ENCODE measurements at places on chromosomes 12 and 14.

- DNase-seq = no peak
Measured at GRCh38 chr14:101405171-101405883, 156.0 kb upstream of the DIO3 start.

- no peak for DNase-seq
Measured at GRCh38 chr14:104313674-104314073, 175.3 kb downstream of the KIF26A start.

DNA sequence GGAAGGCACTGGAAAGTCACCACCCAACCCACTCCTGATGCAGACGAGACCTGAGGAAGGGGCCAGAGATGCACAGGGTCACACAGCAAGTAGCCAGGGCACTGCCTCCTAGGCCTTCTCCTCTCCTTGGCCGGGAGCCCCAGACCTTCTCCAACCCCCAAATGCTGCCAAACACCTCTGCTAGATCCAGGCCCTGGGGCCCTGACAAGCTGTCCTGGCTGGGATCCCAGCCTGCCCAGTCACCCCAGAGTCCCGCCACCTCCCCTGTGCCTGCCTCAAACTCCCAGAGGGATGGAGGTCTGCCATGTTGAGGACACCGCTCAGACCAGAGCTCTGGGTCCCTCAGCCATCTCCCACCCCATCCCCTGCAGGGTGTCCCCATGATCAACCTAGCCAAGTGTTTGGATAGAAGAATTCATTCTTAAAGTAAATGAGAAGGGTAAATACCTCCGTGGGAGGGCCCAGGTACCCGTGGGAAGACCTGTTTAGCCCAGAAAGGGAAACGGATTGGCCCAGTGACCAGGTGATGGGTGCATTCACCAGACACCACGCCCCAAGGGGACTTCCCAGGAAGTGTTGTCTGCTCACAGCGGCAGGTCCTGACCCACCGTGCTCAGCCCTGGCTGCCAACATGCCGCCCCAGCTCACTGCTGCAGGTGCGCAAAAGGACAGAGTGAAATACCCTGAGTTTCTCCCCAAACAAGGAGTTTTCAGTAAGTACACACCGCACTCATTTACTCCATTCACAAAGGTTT lies 4.6 kb upstream of the DIO3 start:
- DNase-seq = no peak

GRCh38 chr14:42469637-42470426 lies 863.2 kb downstream of the LRFN5 start:
- DNase-seq = no peak

DNA sequence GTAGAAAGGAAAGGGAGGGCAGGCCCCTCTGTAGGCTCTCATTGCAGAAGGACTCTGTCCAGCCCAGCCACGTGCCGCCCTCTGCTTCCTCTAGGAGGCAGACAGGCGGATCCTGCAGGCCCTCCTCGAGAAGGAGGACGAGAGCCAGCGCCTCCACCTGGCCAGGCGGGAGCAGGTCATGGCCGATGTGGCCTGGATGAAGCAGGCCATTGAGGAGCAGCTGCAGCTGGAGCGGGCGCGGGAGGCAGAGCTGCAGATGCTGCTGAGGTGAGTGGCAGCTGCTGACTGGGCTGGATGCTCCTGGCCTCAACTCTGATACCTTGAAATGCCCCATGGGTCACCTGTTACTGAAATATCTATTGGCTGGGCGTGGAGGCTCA lies 10.9 kb downstream of the TCHP start:
- DNase-seq = no peak

DNA sequence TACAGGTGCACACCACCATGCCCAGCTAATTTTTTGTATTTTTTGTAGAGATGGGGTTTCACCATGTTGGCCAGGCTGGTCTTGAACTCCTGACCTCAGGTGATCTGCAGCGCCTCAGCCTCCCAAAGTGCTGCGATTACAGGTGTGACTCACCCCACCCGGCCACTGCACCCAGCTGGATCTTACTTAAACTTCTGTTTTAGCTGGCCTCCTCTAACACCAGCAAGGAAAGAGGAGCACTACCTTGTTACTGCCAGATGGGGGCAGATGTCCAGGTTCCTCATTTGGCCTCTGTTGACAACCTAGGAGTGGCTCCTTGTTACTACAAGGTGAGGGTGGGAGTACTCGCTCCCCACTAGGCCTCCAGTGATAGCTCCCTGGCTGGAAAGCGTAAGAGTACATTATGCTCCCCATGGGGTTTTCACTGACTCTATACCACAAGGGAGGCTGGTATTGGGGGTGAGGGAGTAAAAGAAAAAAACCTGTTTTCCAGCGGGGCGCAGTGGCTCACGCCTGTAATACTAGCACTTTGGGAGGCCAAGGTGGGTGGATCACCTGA lies 13.2 kb upstream of the ARF6 start:
- no peak for DNase-seq

DNA sequence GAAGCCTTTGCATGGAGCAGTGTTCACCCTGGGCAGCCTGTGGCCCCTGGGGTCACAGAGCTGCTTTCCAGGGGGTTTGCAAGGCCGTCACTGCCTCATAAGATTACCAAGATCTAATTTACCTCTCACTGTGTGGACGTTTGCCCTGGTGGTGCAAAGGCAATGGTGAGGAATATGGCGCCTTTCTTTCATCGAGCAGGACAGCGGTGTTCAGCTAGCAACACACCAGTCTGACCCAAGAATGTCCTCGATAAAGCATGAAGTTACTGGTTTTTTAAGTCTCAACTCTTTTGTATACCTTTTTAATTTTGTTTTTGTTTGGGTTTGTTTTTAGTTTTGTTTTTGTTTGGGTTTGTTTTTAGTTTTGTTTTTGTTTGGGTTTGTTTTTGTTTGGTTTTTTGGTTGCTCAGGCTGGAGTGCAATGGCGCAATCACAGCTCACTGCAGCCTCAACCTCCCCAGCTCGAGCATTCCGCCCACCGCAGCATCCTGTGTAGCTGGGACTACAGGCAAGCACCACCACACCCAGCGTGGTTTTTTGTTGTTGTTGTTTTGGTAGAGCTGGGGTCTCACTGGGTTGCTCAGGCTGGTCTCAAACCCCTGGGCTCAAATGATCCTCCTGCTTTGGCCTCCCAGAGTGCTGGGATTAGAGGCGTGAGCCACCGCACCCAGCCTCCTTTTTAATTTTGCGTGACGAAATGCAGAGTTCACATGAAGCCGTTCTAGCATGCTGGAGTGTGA lies 57.9 kb downstream of the PPP2R5C start:
- no peak for DNase-seq

- no peak for DNase-seq
Measured at GRCh38 chr12:105343836-105344235, 13.3 kb downstream of the C12orf75 start.

DNA sequence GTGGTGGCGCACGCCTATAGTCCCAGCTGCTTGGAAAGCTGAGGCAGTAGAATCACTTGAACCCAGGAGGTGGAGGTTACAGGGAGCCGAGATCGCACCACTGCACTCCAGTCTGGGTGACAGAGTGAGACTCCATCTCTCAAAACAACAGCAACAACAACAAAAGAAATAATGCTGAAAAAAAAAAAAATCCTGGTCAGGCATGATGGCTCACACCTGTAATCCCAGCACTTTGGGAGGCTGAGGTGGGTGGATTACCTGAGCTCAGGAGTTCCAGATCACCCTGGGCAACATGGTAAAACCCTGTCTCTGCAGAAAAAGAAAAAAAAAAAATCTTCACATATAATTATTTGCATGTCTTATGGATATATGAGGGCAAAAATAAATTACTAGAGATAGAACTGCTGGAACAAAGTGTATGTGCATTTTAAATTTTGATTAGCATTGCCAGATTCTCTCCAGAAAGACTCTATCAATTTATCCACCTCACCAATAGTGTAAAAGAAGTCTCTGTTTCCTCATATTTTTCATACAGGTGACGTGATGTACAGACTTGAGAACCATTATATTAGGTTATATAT lies 75.4 kb downstream of the ATXN2 start:
- DNase-seq = no peak

- no peak for DNase-seq
Measured at GRCh38 chr12:1883513-1883912, 34.9 kb downstream of the CACNA2D4 start.

DNA sequence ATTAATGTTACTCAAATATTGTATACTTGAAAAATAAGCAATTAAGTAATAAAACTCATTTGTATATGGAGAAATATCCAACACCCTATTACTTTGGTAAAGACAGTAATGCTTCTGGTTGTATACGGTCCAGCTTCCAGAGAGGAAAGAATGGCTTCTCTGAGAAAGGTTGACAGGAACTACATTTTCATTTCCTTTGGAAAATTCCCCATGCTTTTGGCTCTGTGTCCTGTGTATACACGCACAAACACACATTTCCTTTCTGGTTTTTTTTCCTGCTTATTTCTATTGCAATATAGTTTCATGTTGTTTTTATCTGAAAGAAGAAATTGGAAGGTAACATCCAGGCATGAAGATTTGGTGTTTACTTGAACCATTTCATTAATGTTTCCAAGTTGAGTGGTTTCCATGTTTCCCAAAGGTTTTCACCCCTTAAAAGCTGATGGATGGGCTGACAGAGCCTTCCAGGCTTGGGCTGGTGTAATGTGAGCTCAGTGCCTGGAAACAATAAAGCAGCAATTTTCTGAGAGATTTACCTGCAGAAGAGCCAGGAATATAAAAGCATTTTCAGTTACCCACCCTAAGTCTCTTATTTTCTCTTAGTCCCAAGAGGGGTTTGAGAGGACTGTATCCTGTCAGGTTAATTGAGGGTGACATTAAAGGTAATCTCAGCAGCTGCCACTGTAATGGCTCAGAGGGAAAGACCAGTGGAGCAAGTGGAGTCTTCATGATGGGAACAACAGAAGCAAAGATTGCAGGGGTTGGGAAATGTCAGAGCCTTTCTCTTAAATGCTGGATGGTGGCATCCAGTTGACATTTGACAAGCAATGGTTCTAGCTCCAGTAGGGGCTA lies 33.4 kb upstream of the TMTC1 start:
- DNase-seq = no peak

- no peak for DNase-seq
Measured at GRCh38 chr12:101172316-101172715, 37.7 kb downstream of the SLC5A8 start.

DNA sequence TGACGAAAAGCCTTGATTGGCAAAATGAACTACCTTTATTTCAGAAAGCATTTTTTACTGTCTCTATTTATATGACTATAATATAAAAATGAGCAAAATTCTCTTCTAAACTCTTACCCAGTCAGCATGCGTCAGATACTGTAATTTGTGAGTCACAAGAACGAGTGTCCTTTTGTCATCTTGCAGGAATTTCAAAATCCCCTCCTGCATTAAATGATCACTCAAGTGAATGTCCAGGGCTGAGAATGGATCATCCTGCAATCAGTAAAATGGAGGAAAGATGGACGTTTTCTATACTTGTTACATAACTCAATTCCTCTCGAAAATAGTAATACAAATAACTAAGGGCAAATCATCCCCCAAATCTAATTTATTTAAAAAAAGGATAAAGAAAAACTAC lies 77.7 kb upstream of the KCNJ8 start:
- no peak for DNase-seq

DNA sequence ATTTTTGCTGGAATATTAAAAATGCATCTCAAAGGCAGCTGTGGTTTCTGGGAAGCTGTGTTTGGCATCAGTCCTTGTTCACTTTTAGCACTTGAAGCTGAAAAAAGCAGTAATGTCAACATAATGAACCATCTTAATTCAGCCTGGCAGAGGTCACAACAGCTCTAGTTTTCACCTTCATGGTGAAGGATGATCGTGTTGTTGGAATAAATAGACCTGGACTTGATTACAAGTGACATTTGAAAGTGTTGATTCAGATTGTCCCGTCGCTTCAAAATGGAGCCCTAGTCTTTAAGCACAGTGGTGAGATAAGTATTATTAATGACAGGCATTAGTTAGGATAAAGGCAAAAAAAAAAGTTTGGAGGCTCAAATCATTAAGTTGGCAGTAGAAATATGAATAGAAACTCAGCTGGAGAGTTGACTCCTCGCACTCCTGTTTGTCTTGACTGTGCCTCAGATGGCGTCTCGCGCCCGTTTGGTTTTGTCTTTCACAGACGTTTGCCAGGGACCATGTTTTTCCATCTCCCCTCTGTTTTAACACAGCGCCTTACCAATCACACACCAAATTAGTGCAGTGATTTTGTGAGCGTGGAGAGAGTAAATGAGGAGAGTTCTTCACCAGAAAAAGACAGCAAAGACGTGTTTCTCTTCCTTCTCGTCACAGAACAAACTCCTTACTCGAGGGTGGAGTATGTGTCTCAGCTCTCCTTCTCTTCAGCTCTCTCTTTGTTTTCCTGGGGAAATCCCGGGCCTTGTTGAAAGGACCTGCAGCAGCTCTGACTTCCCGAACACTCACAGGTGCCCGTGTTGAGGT lies 53.4 kb upstream of the MMP17 start:
- DNase-seq = no peak

- DNase-seq = no peak
Measured at GRCh38 chr14:84108746-84109457, 1421.0 kb upstream of the FLRT2 start.

DNA sequence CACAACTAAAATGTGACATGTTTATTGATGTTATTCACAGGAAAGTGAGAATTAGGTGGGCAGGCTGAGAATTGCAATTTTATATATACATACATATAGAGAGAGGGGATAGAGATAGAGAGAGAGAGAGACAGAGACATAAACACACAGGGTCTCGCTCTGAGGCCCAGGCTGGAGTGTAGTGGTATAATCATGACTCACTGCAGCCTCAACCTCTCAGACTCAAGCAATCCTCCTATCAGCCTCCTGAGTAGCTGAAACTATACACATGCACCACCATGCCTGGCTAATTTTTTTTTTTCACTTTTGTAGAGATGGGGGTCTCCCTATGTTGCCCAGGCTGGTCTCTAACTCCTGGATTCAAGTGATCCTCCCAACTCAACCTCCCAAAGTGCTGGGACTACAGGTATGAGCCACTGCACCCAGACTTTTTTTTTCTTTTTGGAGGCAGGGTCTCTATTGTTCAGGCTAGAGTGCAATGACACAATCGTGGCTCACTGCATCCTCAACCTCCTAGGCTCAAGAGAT lies 49.1 kb downstream of the R3HDM2 start:
- no peak for DNase-seq

GRCh38 chr12:74317078-74317601 lies 220.5 kb upstream of the ATXN7L3B start:
- DNase-seq = no peak

- DNase-seq = no peak
Measured at GRCh38 chr12:50563434-50563787, 58.6 kb downstream of the DIP2B start.

Measured in thoracic aorta (tissue), 2 donors.